ENCODE measurements at places on chromosomes 3 and 15.

- no peak for DNase-seq
Measured at GRCh38 chr3:26592451-26592850, 30.1 kb upstream of the LRRC3B start.

DNA sequence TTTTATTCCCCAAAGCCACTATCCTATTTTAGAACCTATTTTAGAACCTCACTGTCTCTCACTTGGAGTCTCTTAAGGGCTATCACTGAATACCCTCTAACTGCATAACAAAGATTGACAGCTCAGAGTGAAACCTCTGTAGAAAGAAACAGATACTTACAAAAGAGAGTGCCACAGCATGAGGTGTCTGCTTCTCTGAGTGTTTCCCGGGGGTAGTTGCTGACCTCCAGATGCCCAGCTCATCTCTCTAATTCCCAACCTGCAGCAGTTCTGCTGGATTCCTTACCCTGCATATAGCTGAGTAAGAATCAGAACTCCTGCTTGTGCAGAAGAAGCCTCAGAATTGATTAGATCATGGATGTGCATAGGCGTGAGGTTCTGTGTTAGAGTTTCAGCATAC lies 34.5 kb downstream of the P3H2 start:
- DNase-seq: no peak

- no peak for DNase-seq
Measured at GRCh38 chr15:90638963-90639362, 78.2 kb upstream of the BLM start.

GRCh38 chr3:189375532-189375931 lies 203.8 kb downstream of the TPRG1 start:
- DNase-seq: no peak

GRCh38 chr3:52076896-52077780 lies 20.8 kb upstream of the DUSP7 start:
- DNase-seq: no peak

GRCh38 chr3:71987089-71987735 lies 202.3 kb upstream of the PROK2 start:
- no peak for DNase-seq

DNA sequence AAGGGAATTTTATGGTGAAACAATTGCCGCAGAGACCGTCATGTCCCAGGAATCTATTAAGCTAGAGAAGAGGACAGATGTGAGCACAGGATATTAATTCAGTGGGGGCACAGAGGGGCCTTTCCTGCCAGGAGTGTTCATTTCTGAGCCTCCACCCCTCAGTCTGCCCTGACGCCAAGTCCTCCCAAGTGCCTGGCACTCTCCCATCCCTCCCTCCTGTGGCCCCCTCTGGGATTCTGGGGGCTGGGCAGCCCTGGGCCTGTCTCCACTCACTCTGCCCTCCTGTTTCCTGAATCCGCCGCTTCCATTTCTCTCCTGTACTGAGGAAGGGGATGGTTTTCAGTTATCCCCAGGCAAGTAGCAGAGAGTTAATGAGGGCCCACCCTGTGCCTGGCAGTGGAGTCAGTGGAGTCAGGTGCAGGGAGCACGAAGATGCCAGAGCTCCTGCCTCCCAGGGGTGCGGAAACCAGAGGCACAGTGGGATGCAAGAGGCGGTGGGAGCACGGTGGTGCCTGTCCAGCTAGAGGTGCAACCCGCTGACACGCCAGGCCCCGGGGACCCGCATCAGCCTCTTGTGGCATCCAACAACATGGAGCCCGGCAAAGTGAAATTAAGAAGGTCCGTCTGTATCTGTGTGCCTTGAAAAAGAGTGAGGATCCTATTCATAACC lies 212.5 kb downstream of the XXYLT1 start:
- DNase-seq: no peak

DNA sequence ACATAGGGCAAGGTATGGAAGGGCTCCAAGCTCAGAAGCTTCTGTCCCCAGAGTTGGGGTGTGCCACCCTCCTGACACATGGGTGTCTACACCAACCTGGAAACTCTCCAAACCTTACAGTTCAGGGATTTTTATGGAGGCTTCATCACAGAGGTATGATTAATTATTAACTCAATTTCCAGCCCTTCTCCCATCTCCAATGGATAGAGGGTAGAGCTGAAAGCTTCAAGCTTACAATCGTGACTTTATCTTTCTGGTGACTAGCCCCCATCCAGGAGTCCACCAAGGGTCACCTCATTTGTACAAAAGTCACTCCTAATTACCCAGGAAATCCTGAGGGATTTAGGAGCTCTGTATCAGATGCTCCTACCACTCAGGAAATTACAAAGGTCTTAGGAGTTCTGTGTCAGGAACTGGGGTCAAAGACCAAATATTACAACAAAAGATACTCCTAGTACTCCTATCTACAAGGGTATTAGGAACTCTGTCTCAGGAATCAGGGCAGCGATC lies 62.7 kb downstream of the TFDP2 start:
- no peak for DNase-seq

GRCh38 chr15:90099868-90100831 lies 2.1 kb downstream of the IDH2 start:
- no peak for DNase-seq

- DNase-seq: no peak
Measured at GRCh38 chr3:79983118-79983517, 215.3 kb upstream of the ROBO1 start.

- DNase-seq: no peak
Measured at GRCh38 chr15:101120987-101121386, 130.9 kb downstream of the CHSY1 start.

GRCh38 chr15:94381384-94381783 lies 150.0 kb downstream of the MCTP2 start:
- no peak for DNase-seq

- no peak for DNase-seq
Measured at GRCh38 chr3:60055765-60056164, 1005.9 kb upstream of the CFAP20DC start.

DNA sequence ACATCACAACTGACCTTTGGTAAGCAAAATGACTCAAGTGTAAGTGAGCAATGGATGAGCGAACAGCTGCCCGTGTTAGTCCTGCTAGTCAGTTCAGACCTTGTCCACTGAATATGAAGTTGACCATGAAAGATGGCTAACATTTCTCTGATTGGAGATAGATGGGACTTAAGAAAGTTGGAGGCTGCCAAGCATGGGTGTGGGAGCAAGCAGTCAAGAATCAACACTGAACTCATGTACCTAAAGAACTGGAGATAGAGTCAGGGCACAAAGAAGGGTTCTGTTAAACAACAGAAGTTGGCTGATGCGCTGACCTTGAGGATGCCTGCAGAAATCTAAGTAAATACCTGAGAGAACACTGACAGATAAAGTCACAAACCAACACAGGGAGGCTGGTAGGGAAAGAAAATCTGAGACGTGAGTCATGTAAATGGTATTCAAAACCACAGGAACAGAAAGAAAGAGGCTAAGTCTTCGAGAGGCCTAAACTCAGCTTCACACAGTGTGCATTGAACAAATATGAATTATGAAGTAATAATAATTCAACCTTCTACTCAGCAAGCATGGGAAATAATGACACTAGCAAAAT lies 30.7 kb upstream of the ANPEP start:
- DNase-seq: no peak

DNA sequence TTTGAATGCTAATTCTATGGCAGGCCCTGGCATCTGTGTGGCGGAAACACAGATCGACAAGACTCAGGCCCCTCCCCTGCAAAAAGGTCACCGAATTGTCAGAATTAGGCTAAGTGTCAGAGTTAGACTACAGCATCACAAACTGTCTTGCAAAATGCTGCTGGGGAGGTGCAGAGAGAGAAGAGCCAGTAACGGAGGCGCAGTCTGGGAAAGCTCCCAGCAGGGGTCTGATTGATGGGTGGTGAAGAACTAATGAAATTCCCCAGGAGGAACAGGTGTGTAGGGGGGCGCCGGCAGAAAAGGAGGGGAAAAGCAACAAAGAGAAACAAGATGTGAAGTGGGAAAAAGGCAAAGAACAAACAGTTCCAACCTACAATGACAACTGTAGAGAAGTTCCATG lies 72.7 kb upstream of the TAMM41 start:
- DNase-seq: no peak

- no peak for DNase-seq
Measured at GRCh38 chr3:55486857-55487380, at the start of gene WNT5A. Gene WNT5A (minus strand): TSS chr3:55487306. CDS start chr3:55486985, 321 bp downstream.

- no peak for DNase-seq
Measured at GRCh38 chr3:16086690-16087089, 87.8 kb upstream of the GALNT15 start.

GRCh38 chr3:32421185-32421584 lies 29.5 kb downstream of the CMTM7 start:
- DNase-seq: no peak

GRCh38 chr3:166282931-166283330 lies 445.7 kb upstream of the BCHE start:
- DNase-seq: no peak

DNA sequence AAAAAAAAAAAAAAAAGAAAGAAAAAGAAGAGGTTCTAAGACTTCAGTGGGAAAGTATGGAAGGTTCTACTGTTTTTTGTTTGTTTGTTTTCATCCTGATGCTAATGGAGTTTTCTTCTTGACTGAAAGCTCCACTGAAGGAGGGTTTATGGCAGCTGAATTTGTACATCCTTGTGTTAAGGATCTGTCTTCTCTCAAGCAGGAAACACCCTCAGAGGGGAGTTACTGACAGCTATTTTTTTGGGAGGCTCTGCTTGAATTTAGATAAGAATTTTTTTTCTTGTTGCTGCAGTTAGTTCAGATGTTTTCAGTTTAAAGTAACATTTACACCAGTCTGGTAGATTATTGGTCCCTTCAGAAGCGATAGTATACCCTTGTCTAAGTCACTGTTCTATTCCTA lies 325.3 kb downstream of the ROBO2 start:
- DNase-seq: no peak

DNA sequence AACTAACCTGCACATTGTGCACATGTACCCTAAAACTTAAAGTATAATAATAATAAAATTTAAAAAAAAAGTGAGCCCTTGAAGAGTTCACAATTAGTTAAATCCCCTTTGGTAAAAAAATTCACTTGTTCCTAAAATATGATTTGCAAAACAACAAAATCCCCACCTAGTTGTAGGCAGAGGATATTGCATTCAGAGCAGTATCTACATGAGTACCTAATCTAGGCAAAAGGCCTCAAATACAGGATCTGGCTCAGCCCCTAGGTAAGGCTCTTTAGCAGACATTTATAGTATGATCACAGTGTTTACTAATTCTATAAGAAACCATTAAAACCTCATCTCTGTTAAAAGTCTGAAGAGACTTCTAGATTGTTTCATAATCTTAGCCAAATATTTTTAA lies 89.3 kb upstream of the CCDC80 start:
- DNase-seq: no peak

- no peak for DNase-seq
Measured at GRCh38 chr15:101522621-101523559, 33.4 kb upstream of the PCSK6 start.

DNA sequence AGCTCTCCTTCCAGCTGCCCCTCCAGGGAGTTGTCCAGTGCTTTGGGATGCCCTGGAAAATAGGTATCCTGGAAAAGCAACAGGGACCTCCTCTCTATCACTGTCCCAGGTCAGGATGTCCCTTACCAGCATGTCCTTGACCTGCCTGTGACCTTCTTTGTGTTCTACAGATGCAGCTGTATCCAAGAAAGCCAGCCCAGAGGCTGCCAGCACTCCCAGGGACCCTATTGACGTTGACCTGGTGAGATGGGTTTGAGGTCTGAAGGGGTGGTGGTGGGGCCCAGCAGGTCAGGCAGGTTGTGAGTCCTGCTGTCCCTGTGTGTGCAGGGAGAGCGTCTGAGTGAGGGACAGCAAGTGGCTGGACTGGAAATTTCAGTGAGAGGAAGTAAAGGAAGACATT lies 30.2 kb downstream of the PML start:
- no peak for DNase-seq

GRCh38 chr3:63954182-63954581 lies 42.0 kb upstream of the SCAANT1 start:
- no peak for DNase-seq

- DNase-seq: no peak
Measured at GRCh38 chr3:151940481-151940880, 67.0 kb downstream of the SUCNR1 start.

DNA sequence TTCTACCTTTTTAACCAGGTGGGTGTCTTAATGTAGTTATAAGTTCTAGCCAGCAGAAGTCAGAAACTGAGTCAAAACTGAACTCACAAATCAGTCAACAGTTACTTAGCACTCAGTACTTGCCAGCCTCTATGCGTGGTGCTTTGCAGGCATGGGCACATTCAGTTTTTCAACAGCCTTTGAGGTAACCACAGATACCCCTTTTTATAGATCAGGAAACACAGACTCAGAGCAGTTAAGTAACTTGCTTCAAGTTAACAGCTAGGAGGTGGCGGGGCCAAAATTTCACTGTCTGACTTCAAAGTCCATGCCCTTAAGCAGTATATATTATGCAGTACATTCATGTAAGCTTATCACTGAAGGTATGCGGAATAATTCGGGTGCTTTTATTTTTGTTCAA lies 139.4 kb downstream of the FHIT start:
- DNase-seq: no peak

DNA sequence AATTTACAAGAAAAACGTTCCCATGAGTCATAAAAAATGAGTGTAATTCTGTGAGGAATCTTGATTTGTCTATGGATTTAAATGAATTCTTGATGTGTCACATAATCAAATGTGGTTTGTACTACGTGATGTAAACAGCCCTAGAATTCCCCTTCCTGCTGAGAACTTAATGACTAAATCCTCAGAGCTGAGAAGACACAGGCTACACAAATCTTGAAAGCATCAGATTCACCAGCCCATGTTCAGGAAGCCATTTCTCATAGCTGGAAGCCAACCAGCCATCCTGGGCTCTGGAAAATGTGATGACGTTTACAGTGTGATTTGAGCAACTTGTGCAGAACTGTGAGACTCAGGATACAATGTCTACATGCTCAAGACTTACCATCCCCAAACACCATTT lies 193.7 kb upstream of the MME start:
- no peak for DNase-seq

DNA sequence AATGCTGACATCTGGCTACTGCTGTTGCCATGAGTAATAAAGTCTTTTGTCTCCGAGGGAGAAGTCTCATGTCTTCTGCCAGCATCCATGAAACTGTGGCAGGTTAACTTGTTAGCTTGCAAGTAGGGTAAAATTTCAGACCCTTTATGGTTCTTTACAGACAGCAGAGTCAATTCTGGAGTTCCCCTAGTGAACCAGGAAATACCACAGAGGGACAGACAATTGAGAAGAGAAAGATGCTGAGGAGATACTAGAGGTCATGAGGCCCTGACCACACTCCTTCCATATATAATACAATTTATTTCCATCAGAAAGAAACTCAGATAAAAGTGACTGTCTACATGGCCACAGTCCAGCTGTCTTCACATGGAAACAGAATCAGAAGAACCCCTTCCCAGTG lies 38.1 kb downstream of the NMNAT3 start:
- no peak for DNase-seq

Measured in activated CD8-positive, alpha-beta memory T cell treated with anti-CD3 and anti-CD28 coated beads, Interleukin-2, amount 50 U/mL, for 4 hours (primary cell).